ENCODE measurements at places on chromosomes 5 and 9.

GRCh38 chr5:177594071-177594470 is 2.1 kb downstream of the TMED9 start:
- DNase-seq: no peak

DNA sequence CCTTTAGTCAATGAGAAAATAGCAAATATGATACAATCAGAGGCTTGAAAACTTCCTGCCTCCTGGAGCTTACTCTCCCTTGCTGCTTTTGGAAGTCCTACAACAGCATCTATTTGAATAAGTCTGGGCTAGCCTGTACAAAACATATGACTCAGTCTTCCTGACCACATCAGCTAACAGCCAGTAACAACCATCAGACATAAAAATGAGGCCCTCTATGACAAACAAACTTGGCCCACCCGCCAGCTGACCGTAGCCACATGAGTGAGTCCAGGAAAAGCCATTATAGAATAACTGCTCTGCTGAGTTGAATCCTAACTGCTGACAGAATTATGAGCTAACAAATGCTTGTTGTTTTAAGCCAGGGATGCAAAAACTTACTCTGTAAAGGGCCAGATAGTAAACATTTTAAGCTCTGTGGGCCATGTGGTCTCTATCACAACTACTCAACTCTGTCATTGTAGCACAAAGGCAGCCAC is 347.6 kb downstream of the PTPRD start:
- no peak for DNase-seq

- no peak for DNase-seq
Measured at GRCh38 chr9:23824830-23825591, 1.0 kb downstream of the ELAVL2 start.

- no peak for DNase-seq
Measured at GRCh38 chr5:35672995-35673394, 55.3 kb downstream of the SPEF2 start.

GRCh38 chr5:84281383-84281782 is 103.3 kb downstream of the EDIL3 start:
- no peak for DNase-seq

DNA sequence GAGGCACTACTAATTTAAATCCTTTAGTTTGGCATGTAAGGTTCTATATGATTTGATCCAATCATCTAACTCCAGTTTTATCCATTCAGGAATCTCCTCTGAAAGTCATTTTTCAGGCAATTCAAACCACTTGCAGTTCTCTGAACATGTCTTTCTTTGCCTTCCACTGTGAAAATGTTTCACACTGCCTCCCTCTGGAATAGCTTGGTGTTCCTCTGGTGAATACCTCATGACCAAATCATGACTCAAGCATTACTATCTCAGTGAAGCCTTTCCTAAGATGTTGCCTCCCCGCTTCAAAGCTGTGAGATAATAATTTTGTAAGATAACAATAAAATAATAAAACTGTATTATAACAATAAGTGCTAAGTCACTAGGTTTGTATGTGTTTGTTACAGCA is 981.1 kb downstream of the DTWD2 start:
- DNase-seq: no peak

DNA sequence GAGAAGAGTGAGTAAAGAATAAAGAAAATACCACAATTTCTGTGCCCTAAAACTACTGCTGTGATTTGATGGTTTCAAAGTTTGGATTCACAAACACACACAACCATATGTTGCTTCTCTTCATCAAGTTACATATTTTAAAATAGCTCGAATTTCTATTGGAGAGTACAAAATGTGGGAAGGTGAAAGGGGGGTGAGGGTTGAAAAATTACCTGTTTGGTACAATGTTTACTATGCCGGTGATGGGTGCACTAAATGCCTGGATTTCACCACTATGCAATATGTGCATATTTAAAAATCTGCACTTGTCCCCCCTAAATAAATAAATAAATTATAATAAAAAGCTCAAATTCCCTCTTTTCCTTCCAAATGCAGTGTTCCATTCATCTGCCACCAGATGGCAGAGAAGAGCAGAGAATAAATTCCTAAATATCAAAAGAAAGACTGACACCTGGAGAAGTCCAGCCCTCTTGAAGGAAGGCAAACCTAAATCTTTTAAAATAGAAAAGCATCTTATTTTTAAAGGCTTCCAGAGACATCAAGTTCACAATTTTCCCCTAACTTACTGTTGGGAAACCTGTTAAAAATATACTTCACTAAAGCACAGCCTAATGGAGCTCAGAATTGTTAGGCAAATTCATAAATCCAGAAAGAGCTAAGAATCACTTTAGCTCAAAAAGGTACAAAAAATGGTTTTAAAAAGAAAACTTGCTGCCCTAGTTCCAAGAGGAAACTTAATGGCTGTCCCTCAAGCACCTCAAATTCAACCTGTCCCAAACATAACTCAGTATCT is 24.8 kb upstream of the HNRNPA0 start:
- DNase-seq: peak; percentile 43

DNA sequence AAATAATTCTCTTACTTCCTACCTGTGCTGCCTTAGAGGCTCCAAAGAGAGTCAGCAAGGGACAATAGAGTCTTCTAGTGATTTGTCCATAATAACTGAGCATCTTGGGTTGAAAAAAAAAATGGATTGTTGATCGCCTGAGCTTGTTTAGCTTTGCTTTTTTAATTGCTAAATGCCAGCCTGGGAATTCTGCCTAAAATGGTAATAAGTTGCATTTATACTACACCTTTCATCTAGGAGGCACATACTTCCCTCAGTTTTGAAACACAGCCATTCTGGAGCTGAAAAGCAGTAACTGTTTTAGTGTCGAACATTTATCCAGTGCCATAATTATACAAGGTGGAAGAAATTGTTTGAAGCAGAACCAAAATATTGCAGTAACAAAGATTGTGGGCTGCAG is 421.3 kb downstream of the CAAP1 start:
- DNase-seq: no peak

DNA sequence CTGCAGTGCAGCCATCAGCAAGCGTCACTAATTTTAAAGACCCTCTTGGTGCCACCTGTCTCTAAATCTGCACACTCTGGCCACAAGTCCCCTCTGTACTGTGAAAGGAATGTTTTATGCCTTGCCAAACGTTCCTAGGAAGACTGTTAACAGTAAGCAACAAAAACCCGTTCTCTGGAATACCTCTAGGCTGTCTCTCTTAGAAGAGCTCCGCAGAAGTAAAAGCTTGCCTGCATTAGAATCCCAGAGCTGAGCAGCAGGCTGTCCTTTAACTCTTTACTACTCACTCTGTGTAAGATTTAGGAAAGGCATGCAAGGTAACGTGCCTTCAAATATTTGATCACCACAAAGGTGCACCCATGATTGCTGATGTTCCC is 53.9 kb upstream of the C9orf72 start:
- no peak for DNase-seq

DNA sequence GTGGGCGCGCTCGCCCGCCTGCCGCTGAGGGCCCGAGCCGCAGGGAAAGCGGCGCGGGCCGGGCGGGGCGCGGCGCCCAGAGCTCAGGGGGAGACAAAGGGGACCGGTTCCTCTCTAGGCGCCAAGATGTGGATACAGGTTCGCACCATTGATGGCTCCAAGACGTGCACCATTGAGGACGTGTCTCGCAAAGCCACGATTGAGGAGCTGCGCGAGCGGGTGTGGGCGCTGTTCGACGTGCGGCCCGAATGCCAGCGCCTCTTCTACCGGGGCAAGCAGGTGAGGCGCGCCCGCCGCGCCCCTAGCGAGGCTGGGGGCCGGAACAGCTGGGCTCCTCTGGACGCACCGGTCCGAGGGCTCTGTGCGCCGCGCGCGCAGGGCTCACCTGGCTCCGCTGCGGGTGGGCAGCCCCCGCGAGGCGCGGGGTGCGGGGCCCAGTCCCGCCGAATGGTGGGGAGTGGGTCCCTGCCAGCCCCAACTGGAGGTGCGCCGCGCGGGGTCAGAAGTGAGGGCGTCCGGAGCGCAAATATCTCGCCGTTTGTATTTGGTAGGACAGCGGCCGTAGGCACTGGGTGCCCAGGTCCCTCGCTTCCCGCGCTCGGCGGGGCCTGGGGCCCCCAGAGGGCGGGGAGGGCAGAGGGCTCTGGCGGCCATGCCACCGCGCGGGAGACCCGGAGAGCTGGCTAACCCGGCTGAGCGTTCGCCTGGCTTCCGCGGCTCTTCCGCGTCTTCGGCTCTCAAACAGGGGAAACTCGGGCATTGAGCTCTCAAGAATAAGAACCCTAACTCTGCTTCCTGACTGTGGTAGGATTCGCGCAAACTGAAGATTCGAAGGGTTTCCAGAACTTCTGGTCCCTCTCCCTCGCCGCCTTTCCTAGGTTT is 607 bp downstream of the UHRF2 start:
- DNase-seq: peak; percentile 26

DNA sequence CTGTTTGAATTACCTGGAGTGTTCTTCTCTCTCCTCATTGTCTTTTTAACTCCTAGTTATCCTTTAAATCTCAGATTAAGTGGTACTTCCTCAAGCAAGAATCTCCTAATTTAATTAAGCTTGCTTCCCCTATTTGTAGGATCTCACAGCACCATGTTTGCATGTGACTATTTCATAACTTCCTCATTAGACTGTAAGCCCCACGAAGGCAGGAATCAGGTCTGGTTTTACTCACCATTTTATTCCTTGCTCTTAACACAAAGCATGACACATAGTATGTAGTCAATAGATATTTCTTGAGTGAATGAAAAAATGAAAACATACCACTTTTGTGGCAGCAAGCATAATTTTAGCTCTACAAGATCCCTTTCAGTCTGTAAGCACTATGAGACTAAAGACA is 1.3 kb upstream of the ERMP1 start:
- DNase-seq: no peak

- no peak for DNase-seq
Measured at GRCh38 chr9:72907421-72907820, 45.4 kb downstream of the ALDH1A1 start.

DNA sequence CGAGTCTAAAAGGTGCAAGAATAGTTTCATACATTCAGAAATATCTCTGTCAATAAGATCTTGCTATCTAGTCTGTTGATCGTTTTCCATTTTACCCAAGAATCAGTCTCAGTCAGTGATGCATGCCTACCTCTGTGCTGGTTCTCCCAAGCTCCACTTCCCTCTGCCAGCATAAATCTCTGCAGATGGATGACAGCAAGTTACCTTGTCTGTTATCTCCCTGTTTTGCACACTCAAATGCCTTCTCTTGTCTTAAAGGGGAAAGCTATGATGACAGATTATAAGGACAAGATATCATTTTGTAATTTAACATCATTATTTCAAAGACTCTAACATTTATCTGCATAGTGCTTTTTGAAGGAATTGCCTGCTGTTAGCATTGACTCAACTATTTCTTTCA is 802.1 kb upstream of the SEMA6A start:
- DNase-seq: no peak

GRCh38 chr9:2494562-2494961 is 127.0 kb upstream of the VLDLR start:
- DNase-seq: no peak

Measured in hematopoietic multipotent progenitor cell treated with erythropoietin and hydrocortisone succinate and interleukin-3 and kit ligand, for 15 days (in vitro differentiated cells).